ENCODE measurements at places on chromosomes 4 and X.

GRCh38 chr4:1240721-1241465 lies 8.0 kb downstream of the CTBP1 start:
- no peak for DNase-seq

DNA sequence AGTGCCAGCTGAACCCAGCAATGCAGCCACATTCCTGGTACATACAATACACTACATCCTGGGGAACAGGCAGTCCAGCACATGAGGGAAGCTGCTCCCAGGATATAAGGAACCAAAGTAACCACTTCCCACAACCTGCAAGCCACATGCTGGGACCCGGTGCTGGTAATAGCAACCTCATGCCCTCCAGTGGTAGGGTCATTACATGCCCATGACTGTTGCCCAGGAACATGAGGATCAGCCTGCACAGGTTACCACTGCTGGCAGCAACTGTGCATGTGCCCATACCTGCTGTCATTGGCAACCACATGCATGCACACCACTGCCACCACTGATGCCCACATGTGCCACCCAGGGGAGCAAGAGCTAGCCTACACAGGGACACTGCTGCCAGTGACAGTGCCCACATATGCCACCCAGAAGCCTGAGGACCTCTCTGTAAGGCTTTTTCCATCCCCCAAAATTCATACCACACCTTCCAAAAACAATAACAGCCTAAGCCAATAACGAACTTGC lies 1982.5 kb downstream of the ARAP2 start:
- DNase-seq = no peak

- DNase-seq = no peak
Measured at GRCh38 chrX:97405031-97405660, 521.4 kb downstream of the RPA4 start.

DNA sequence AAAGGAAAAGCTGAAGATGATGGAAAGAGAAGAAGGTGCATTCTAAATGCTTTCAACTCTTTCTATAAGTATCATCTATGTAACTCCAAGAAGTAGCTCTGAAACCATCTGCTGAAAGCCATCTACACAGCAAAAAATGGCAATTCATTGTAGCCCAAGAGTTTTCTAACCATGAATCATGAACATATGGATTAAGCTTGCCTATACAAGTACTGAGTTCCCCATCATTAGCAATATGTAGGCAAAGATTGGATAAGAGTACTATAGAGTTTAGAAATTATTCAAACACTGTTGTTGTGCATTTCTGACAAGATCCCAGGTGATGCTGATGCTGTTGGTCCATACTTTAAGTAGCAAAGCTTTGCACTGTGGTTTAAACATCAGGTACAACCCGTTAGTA lies 11.2 kb downstream of the DAPP1 start:
- no peak for DNase-seq

DNA sequence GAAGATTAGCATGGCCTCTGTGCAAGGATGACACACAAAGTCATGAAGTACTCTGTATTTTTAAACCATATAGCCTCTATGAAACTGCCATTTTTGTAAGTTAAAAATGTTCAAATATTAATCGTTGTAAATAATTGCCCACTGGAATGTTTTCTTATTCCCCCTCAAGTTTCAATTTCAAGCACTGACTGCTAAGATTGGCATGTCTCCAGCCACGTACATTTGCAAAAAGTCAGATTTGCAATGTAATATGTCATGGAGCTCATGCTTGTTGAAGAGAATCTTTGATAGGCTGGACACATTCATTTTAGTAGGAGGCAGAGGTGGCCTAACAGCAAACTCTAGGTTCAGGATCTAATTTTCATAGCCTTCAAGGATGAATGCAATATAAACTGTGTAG lies 124.7 kb downstream of the CBR4 start:
- no peak for DNase-seq

DNA sequence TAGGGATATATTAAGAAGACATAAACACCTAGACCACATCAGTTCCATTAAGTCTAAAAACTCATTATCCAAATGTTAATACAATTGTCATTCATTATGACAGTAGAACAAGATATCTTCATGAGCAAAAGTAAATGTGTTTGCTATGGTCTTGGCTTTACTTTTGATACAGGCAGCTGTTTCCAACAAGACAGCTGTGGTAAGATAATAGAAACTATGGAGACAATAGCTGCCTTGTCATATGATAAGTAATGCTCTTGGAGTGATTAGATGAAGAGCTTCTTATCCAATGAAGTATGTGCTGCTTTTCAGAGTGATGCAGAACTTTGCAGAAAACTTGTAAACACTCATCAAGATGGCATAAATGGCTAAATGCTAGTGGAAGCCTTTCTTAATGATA lies 1066.0 kb downstream of the FSTL5 start:
- DNase-seq = no peak

DNA sequence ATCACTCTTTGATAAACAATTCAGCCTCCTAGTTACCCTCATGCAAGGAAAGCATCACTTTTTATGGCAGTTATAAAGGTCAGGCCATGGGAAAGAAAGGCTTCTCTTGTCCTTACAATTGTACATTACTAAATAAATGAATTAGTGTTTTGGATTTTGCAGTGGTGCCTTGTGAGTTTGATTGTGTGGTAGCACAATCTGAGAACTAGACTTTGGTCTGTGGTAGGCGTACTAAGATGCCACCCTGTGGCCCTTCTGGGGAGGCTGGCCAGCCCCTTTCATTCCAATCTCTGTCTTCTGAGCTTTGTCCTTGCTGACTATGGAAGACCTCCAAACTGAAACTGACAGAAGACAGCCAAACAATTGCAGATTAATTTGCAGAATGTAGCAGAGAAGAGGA lies 14.6 kb upstream of the HNRNPD start:
- no peak for DNase-seq

All from stimulated activated CD4-positive, alpha-beta T cell treated with anti-CD3 and anti-CD28 coated beads, Interleukin-4, amount 100 ng/mL, for 24 hours (primary cell).